ENCODE measurements at places on chromosomes 2 and 18.

GRCh38 chr18:29457316-29457889 is 1280.5 kb upstream of the CDH2 start:
- no peak for DNase-seq

GRCh38 chr2:14735696-14736095 is 103.2 kb downstream of the LRATD1 start:
- DNase-seq = no peak

DNA sequence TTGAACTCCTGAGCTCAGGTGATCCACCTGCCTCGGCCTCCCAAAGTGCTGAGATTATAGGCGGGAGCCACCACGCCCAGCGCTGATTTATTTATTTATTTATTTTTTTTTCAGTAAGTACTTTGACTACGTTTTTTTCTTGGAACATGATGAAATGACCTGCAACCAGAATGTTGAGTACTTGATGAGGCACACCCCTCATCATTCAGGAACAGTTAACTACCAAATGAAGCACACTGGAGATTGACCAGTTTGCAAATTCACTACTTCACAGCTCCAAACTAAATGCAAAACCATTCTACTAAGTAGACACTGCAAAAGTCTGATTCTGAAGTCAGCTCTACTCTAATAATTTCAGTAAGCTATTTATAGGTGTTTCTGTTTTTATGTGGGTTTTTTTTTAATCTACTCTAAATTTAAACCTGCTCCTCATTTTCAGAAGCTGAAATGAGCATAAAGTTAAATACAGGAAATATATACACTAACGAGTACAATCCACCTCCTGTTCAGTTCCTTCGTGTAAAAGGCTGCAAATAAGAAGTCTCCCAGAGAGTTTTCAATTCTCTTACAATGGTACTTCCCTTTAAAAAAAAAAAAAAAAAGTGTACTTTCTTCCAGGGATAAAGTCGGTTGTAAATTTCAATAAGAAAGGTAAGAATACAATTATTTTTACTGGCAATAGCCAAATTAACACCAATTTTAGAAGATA is 1.4 kb downstream of the GFPT1 start:
- DNase-seq = no peak

GRCh38 chr2:189234991-189235390 is 55.4 kb upstream of the COL5A2 start:
- no peak for DNase-seq

Data from left forelimb (tissue), 1 donor.